ENCODE measurements at places on chromosomes 6 and 20.

- no peak for DNase-seq
- H3K4me1 ChIP-seq, result no peaks in the 10 kb centered on the region
- no peaks in the 10 kb centered on the region for H3K27me3 ChIP-seq
- H3K36me3 ChIP-seq, result no peaks in the 10 kb centered on the region
These were observed 348.7 kb downstream of the SMOC2 start for GRCh38 chr6:168789699-168790098.

GRCh38 chr6:105304825-105305224 is 98.1 kb downstream of the PREP start:
- H3K27me3 ChIP-seq, result no peaks in the 10 kb centered on the region
- H3K4me1 ChIP-seq, result no peaks in the 10 kb centered on the region
- no peak overlapping the region for H3K4me3 ChIP-seq
- H3K36me3 ChIP-seq, result no peaks in the 10 kb centered on the region

- H3K4me3 ChIP-seq, result no peak overlapping the region
- H3K27ac ChIP-seq, result no peak overlapping the region
- H3K4me1 ChIP-seq, result no peaks in the 10 kb centered on the region
- no peak for DNase-seq
- no peaks in the 10 kb centered on the region for H3K36me3 ChIP-seq
These were observed 19.5 kb downstream of the LYRM4 start for GRCh38 chr6:5241252-5241651.

GRCh38 chr20:3727401-3728021 is 5.0 kb upstream of the HSPA12B start:
- H3K27me3 ChIP-seq, result peaks cover 7% of the 10 kb centered on the region
- DNase-seq, result no peak
- H3K4me1 ChIP-seq, result no peaks in the 10 kb centered on the region

- H3K36me3 ChIP-seq, result no peaks in the 10 kb centered on the region
- H3K27me3 ChIP-seq, result no peaks in the 10 kb centered on the region
- H3K4me1 ChIP-seq, result no peaks in the 10 kb centered on the region
These were observed 31.2 kb upstream of the RALGAPA2 start for GRCh38 chr20:20743511-20744169.

DNA sequence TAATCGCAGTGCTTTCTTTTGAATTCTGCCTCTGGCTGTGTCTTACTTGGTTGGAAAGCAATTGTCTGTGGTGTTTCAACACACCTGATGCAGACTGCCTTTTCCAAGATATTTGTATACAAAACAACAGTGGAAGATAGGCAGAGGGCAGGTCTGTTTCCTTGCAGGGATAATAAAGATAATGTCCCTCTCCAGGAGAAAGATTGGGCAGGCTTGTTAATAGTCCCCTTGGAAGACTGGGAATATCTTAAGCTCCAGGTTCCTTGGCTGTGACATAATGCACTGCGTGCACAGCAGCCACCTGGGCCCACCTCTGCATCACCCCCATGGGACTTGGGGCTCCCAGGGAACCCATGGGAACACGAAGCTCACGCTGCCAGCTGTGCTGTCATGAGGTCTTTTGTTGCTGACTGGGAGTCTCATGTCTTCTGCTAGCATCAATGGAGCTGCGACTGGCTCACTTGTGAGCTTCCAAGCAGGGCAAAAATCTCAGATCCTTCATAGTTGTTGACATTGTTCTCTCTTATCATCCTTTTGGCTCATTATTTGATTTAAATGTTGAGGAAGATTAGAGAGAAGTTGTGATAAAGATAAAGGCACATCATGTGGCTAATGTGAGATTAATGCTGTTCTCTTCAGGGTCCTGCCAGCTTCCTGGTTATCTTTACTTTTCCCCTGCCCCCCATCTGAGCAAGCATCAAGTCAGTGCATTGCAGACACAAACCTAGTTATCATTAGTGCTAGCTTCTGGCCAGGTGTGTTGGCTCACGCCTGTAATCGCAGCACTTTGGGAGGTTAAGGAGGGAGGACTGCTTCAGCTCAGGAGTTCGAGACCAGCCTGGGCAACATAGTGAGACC is 107.1 kb upstream of the ASF1A start:
- DNase-seq, result no peak
- H3K4me1 ChIP-seq, result peaks cover 13% of the 10 kb centered on the region
- H3K36me3 ChIP-seq, result no peaks in the 10 kb centered on the region

DNA sequence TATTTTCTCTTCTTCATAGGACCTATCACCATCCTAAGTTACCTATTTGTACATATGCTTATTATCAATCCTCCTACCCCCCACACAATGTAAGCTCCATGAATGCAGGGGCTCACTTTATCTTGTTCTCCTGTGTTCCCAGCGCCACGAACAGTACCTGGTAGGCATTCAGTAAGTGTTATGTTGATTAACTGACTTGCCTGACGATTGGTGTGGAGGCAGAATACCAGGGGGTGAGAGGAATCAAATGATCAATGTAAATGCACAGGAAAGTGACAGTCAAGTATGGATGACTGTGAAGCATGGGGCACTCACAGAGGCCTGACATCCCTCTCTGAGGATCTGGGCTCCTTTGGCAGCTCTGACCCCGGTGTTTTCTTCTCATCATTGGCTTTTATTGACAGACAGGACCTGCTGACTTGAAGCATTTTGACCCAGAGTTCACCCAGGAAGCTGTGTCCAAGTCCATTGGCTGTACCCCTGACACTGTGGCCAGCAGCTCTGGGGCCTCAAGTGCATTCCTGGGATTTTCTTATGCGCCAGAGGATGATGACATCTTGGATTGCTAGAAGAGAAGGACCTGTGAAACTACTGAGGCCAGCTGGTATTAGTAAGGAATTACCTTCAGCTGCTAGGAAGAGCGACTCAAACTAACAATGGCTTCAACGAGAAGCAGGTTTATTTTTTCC is 6.1 kb upstream of the IFT52 start:
- DNase-seq, result no peak
- H3K36me3 ChIP-seq, result no peaks in the 10 kb centered on the region
- no peaks in the 10 kb centered on the region for H3K27me3 ChIP-seq

DNA sequence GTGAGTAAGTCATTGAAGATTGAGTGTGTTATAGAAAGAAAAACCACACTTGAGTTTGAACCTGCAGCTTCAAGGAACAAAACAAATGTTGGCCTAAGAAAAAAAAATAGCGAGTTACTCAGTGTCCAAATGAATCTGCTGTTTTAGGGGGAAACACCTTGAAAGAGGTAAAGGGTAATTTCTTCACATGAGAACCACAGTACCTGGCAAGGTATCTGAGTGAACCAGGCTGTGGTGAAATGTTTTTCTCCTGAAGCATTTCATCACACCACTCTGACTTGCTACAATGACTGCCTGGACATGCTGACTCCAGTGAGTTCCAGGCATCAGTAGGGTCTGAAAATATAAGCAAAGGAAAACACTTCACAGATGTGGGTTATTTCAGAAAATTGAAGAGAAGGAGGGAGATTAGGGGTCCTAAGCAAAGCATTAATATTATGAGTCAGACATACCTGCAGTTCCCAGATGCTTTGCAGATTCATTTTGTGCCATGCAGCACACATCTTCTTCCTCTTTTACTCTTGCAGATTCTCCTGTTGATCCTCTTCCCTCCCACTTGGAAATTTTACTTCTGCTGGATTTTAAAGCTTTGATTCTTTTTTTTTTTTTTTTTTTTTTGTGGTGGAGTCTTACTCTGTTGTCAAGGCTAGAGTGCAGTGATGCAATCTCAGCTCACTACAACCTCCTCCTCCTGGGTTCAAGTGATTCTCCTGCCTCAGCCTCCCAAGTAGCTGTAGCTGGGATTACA is 206.2 kb upstream of the SGK1 start:
- no peak overlapping the region for H3K27ac ChIP-seq
- H3K4me1 ChIP-seq, result peaks cover 3% of the 10 kb centered on the region
- no peaks in the 10 kb centered on the region for H3K27me3 ChIP-seq
- no peak overlapping the region for H3K4me3 ChIP-seq
- no peak for DNase-seq

DNA sequence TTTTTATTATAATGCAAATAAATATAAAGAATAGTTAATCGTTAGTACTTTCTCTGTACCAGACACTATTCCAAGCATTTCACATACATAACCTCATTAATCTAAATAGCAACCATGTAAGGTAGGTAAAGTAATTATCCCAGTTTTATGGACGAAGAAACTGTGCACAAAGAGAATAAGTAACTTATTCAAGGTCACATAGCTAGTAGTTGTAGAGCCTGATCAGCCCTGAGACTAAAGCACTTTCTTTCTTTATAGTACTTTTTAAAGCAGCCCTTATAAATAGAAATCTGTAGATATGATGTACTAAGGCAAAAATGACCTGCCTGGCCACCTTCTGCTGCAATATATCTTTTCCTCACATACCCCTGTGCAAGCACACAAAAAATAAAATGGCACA is 104.8 kb downstream of the MYO6 start:
- H3K36me3 ChIP-seq, result no peaks in the 10 kb centered on the region
- no peak for DNase-seq
- no peak overlapping the region for H3K27ac ChIP-seq
- H3K27me3 ChIP-seq, result no peaks in the 10 kb centered on the region

GRCh38 chr6:157224178-157224950 is 99.0 kb downstream of the TMEM242 start:
- no peak overlapping the region for H3K27ac ChIP-seq
- no peaks in the 10 kb centered on the region for H3K27me3 ChIP-seq
- H3K36me3 ChIP-seq, result no peaks in the 10 kb centered on the region
- H3K4me1 ChIP-seq, result peaks cover 41% of the 10 kb centered on the region
- H3K4me3 ChIP-seq, result no peak overlapping the region

- peak; percentile 64 for DNase-seq
- peak overlapping the region; percentile 87 for H3K27ac ChIP-seq
- no peaks in the 10 kb centered on the region for H3K27me3 ChIP-seq
- no peaks in the 10 kb centered on the region for H3K36me3 ChIP-seq
These were observed 9.7 kb upstream of the HSP90AB1 start for GRCh38 chr6:44237021-44237812.

DNA sequence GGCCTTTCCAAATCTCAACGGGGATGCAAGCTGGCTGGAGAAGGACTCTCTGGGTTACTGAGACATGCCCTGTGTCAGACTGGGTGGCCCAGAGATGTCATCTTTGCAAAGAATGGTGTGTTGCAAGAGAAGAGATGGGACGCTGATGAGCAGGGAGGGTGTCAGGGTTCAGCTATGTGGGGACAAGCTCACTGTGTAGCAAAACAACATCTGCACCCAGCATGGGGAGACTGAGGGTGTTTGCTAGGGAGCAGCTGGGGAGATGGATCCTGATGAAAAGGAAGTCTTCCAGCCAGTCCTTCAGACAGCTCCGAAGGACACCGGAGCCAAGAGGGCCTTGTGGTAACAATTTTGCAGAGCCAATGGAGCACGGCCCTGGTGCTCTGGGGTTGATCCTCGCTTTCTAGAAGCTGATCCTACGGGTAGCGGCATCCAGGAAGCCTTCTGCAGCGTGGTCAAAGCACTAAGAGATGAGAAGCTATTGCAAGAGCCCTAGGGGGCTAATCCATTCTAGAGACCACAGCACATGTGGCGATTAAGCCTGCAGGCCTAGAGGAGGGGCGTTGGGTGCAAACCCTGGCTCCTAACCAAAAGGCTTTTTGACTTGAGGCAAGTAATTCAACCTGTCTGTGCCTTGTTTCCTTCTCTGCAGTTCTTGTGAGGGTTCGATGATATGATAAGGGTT is 39.9 kb downstream of the EDN3 start:
- H3K27me3 ChIP-seq, result no peaks in the 10 kb centered on the region
- no peak overlapping the region for H3K27ac ChIP-seq
- no peaks in the 10 kb centered on the region for H3K4me1 ChIP-seq

- no peak for DNase-seq
- no peak overlapping the region for H3K27ac ChIP-seq
- H3K4me3 ChIP-seq, result no peak overlapping the region
- H3K36me3 ChIP-seq, result no peaks in the 10 kb centered on the region
These were observed 43.8 kb downstream of the PTCHD4 start for GRCh38 chr6:48067148-48067712.

DNA sequence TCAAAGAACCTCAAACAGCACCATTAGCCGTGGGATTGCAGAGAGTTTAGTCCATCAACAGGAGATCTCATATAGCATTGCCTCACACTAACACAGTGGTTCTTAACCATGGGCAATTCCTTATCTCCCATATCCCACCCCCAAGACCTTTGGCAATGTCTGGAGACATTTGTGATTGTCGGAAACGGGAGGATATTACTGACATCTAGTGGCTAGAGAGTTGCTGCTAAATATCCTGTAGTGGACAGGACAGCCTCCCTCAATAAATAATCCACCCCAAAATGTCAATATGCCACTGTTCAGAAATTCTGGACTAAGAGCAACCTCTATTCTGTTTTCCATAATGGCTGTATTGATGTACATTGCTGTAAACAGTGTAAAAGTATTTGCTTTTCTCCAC is 210.1 kb upstream of the CCN2 start:
- H3K36me3 ChIP-seq, result no peaks in the 10 kb centered on the region
- no peaks in the 10 kb centered on the region for H3K4me1 ChIP-seq
- H3K27ac ChIP-seq, result no peak overlapping the region
- no peaks in the 10 kb centered on the region for H3K27me3 ChIP-seq

DNA sequence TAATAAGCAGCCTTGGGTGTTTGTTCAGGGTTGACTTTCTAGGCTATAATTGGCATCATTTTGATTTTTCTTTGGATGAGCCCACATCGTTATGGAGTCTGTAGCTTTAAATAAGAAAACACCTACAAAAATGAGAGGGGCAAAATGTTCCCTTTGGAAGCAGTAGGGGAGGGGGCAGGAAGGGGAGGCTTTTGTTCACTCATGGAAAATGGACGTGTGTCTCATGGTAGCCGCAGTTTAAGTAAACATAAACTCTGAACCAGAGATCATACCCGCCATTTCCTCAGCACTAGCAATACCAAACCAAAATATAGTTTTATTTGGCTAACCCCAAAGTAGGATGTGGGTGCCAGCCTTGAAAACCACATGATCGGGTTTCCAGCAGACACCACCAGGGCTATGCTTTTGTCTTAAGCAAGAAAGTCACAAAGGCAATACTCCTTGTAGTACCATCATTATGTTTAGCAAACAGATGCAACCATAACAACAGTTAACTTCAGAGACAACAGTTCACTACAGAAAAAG is 572.5 kb upstream of the JAG1 start:
- H3K4me3 ChIP-seq, result no peak overlapping the region
- no peaks in the 10 kb centered on the region for H3K27me3 ChIP-seq
- H3K4me1 ChIP-seq, result no peaks in the 10 kb centered on the region
- H3K36me3 ChIP-seq, result no peaks in the 10 kb centered on the region

DNA sequence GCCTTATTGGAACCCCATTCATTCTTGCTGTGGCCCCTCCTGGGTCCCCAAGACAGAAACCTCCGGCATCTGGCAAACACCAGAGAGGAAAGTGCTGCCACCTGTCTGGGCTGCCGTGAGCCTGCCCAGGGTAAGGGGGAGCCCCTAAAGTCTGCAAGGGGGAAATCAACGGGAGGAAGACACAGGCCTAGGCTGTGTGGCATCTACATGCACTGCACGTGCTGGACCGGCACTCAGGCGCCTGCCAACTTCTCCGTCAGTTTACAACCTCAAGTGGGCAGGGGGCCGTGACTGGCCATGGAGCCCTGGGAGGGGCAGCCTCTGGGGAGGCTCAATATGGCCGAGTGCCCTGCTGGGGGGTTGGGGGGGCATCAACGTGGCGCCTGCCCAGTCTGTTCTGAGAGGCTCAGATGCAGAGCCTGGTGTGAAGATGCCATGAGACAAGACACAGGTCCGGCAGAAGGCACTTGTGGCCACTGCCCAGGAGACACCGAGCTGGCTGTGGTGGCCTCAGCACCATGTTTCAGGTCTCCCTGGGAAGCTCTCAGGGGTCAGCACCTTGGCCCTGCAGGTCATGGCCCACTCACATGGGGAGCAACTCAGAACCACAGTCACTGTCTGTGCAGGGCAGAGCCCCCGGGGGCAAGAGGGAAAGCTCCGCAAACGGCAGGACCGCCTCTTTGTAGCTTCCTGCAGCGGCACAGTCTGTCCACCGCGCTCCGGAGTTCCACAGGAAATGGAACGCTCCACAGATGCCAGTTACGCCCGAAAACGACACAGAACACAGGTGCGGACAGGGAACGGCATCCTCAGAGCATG is 8.4 kb downstream of the UCKL1 start:
- H3K27me3 ChIP-seq, result no peaks in the 10 kb centered on the region
- no peak for DNase-seq
- H3K4me1 ChIP-seq, result peaks cover 48% of the 10 kb centered on the region
- peak overlapping the region; percentile 75 for H3K27ac ChIP-seq
